ENCODE measurements at places on chromosomes 12 and 14.
A peak's percentile ranks its signal among the peaks of the same experiment; 100 is the strongest.

GRCh38 chr14:89899917-89900663 is 54.4 kb downstream of the EFCAB11 start:
- no peak for DNase-seq

DNA sequence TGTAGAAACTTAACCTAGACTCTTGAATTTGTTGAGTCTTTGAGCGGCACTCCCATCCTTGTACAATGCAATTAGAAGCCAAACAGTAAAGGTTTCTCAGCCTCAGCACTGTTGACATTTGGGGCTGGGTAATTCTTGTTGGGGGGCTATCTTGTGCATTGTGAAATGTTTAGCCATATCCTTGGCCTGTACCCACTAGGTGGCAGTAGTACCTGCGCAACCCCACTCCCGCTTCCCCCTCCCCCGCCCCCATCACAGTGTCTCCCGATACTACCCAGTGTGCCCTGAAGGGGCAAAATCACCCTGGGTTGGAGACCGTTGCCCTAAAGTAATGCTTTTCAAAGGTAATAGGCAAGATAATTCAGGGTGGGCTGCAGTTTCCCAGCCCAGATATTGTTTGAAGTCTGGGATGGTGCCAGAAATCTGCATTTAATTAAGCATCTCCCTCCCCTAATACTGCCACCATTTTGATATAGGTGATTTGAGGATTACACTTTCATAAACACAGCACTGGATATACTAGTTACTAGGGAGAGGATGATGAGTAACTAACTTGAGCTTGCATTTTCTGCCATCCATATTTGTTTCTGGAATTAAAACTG is 1.8 kb downstream of the COX6A1 start:
- DNase-seq = peak; percentile 63

- no peak for DNase-seq
Measured at GRCh38 chr12:121086781-121087295, 45.8 kb upstream of the P2RX7 start.

GRCh38 chr14:98323836-98324235 is 948.2 kb downstream of the BCL11B start:
- DNase-seq = no peak

- no peak for DNase-seq
Measured at GRCh38 chr12:12017135-12017581, 53.6 kb upstream of the BCL2L14 start.

- DNase-seq = no peak
Measured at GRCh38 chr12:14886271-14886670, 617 bp upstream of the MGP start.

Data from T-helper 17 cell (primary cell).